ENCODE measurements at places on chromosomes 6 and 20.
A peak's percentile ranks its signal among the peaks of the same experiment; 100 is the strongest.

DNA sequence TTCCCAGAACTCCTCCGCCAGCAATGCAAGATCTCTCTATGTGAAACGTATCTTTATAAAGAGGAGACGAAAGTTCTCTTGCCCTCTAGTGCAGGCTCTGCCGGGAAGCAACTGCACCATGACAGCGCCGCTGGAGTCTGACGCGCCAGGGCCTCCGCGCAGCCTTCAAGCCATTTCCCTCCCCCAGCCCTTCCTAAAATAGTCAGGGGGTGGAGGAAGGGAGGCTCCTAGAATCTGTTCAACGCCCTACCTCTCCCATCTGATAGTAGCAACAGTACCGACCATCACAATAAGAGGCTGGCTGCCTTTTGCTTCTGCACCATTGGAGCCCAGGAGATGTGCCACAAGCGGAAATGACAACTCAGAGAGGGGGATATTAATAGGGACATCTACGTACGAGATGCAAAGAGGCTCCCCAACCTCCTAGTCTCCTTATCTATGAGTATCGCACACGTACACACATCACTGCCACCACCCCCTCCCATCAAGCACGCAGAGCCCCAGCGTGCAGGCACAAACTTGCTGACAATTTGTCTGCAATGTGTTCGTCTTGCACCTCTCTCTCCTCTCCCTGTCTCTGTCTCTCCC lies 1.0 kb downstream of the SYNE1 start:
- H3K4me1 ChIP-seq: peaks cover 4% of the 10 kb centered on the region
- peaks cover 48% of the 10 kb centered on the region for H3K27me3 ChIP-seq
- no peak overlapping the region for H3K27ac ChIP-seq
- H3K4me3 ChIP-seq: peak overlapping the region; percentile 79
- peak; percentile 66 for DNase-seq
- no peaks in the 10 kb centered on the region for H3K36me3 ChIP-seq

DNA sequence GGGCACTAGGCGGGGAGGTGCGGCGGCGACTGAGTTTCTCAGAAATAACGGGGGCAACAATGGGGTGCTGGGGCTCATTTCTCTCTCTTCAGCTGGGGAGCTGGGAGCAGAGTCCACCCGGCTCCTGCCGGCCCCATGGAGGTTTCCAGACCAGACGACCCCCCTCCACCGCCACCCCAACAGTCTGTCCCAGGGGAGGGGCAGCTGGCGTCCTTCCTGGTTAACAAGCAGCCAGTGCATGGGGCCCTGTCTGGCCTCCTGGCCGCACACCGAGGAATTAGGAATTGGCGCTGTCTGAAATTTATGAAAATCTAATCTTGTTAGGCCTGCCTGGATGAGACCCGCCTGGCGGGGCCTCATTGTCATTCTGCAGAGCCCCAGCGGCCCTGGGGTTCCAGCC lies 42.4 kb downstream of the PMEPA1 start:
- H3K27ac ChIP-seq: peak overlapping the region; percentile 74
- H3K4me1 ChIP-seq: peaks cover 15% of the 10 kb centered on the region
- H3K36me3 ChIP-seq: no peaks in the 10 kb centered on the region
- no peaks in the 10 kb centered on the region for H3K27me3 ChIP-seq

GRCh38 chr20:32945710-32946221 lies 58.5 kb downstream of the SUN5 start:
- no peak overlapping the region for H3K27ac ChIP-seq
- peak; percentile 77 for DNase-seq

GRCh38 chr6:150764334-150765066 lies 101.0 kb upstream of the MTHFD1L start:
- H3K4me3 ChIP-seq: no peak overlapping the region
- H3K27me3 ChIP-seq: no peaks in the 10 kb centered on the region
- no peak overlapping the region for H3K27ac ChIP-seq

DNA sequence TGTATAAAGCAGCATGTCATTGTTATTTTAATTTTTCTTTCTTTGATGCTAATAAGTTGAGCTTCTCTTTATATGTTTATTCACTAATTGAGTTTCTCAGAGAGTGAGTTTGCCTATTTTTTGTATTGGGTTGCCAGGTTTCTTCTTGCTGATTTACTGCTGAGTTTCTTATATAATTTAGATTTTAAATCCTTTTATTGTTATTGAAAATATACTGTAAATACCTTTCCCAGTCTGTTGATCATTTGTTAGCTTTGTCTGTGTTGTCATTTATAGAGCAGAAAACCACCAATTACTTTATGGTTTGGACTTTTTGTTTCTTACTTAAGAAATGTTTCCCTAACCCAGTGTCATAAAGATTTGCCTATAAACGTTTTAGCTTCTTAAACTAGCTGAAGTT lies 17.1 kb upstream of the RIMS4 start:
- H3K27ac ChIP-seq: no peak overlapping the region
- H3K4me3 ChIP-seq: no peak overlapping the region
- no peaks in the 10 kb centered on the region for H3K27me3 ChIP-seq
- DNase-seq: no peak
- H3K36me3 ChIP-seq: no peaks in the 10 kb centered on the region

GRCh38 chr6:47922391-47922790 lies 140.6 kb downstream of the OPN5 start:
- no peaks in the 10 kb centered on the region for H3K27me3 ChIP-seq
- no peak overlapping the region for H3K27ac ChIP-seq
- 0 out of 2 replicates have a peak, but pooled peaks cover 3% of the 10 kb centered on the region for H3K4me1 ChIP-seq
- H3K36me3 ChIP-seq: no peaks in the 10 kb centered on the region
- no peak overlapping the region for H3K4me3 ChIP-seq

GRCh38 chr6:155454008-155454407 lies 1.6 kb downstream of the NOX3 start:
- no peaks in the 10 kb centered on the region for H3K27me3 ChIP-seq
- H3K36me3 ChIP-seq: no peaks in the 10 kb centered on the region
- DNase-seq: no peak
- H3K4me3 ChIP-seq: no peak overlapping the region
- no peak overlapping the region for H3K27ac ChIP-seq
- peaks cover 9% of the 10 kb centered on the region for H3K4me1 ChIP-seq

- no peaks in the 10 kb centered on the region for H3K4me1 ChIP-seq
- H3K27ac ChIP-seq: no peak overlapping the region
- DNase-seq: no peak
- no peaks in the 10 kb centered on the region for H3K27me3 ChIP-seq
- H3K36me3 ChIP-seq: peaks cover 17% of the 10 kb centered on the region
Measured at GRCh38 chr6:73637404-73637803, 16.4 kb downstream of the SLC17A5 start.

DNA sequence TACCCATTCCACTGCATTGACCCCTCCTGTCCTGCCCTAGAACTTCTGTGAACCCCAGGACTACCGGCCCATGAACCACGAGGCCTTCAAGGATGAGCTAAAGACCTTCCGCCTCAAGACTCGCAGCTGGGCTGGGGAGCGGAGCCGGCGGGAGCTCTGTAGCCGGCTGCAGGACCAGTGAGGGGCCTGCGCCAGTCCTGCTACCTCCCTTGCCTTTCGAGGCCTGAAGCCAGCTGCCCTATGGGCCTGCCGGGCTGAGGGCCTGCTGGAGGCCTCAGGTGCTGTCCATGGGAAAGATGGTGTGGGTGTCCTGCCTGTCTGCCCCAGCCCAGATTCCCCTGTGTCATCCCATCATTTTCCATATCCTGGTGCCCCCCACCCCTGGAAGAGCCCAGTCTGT lies 8.7 kb downstream of the CDC25B start:
- H3K27me3 ChIP-seq: no peaks in the 10 kb centered on the region
- peaks cover 28% of the 10 kb centered on the region for H3K4me1 ChIP-seq
- H3K4me3 ChIP-seq: no peak overlapping the region
- no peak for DNase-seq
- no peak overlapping the region for H3K27ac ChIP-seq

- H3K4me1 ChIP-seq: peaks cover 15% of the 10 kb centered on the region
- H3K4me3 ChIP-seq: no peak overlapping the region
- H3K27me3 ChIP-seq: no peaks in the 10 kb centered on the region
- H3K27ac ChIP-seq: no peak overlapping the region
Measured at GRCh38 chr6:40037271-40037670, 103.0 kb upstream of the MOCS1 start.

DNA sequence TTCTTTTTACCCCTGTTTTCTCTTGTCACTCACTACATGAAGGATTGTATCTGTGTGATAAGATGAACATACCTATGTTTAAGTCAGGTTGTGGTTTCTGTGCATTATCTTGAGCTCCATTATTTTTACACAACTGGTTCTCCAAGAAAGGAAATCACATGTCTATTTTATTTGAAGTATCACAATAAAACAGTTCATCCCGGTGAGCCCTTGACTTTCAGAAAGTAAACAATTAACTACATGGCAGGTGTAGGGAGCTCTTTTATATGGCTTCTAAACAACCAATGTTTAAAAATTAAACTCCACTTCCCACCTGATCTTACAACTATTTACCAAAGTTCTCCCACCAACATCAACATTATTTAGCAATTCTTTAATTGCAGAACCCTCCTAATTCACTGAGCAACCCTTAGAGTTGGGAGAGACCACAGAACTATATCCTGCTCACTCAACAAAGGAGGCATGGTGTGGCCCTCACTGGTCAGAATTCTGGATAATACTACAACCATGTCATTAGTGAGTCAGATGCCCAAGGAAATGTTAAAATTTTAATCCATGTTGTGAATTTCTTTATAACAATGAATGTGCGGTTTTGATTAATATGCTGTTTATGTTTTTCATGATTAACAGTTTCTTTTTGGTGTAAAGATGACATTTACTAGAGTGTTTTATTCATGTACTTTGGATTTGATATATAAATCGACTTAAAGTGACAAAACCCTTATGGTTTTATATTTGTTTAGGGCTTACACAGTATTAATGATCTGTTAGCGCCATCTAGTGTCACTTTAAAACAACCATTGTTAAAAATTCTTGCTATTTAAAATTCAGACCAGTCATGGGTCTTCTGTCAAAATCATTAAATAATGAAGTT lies 50.0 kb upstream of the SCGN start:
- no peaks in the 10 kb centered on the region for H3K27me3 ChIP-seq
- H3K4me1 ChIP-seq: no peaks in the 10 kb centered on the region
- DNase-seq: peak; percentile 73
- H3K36me3 ChIP-seq: no peaks in the 10 kb centered on the region
- no peak overlapping the region for H3K27ac ChIP-seq

DNA sequence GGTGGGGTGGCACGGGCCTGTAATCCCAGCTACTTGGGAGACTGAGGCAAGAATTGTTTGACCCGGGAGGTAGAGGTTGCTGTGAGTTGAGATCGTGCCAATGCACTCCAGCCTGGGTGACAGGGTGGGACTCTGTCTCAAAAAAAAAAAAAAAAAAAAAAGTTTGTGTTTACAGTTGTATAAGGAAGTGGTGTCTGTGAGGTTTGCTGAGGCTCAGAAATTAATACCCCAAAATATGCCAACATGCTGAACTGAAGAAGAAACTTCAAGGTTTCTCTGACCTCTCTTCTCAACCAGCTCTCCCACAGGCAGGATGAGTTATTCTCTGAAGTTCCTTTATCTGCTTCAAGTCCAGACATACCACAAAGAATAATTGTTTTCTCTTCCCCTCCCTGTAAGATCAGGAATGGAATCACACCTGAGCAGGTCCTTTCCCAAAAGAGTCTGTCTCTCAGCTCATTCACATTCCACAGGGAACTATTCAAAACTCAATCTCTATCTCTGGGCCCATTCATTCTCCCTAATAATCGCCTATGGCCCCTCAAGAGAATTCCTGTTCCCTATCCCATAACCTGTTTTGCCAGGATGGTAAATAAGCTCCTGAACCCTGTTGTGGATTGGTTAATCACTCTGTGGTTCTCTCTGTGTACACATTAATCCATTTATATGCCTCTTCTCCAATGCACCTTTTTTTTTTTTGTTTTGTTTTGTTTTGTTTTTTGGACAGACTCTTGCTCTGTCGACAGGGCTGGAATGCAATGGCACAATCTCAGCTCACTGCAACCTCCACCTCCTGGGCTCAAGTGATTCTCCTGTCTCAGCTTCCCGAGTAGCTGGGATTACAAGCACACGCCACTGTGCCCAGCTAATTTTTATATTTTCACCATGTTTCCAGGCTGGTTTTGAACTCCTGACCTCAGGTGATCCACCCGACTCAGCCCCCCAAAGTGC lies 17.4 kb upstream of the KIFC1 start:
- no peak overlapping the region for H3K4me3 ChIP-seq
- DNase-seq: no peak
- H3K4me1 ChIP-seq: peaks cover 27% of the 10 kb centered on the region

DNA sequence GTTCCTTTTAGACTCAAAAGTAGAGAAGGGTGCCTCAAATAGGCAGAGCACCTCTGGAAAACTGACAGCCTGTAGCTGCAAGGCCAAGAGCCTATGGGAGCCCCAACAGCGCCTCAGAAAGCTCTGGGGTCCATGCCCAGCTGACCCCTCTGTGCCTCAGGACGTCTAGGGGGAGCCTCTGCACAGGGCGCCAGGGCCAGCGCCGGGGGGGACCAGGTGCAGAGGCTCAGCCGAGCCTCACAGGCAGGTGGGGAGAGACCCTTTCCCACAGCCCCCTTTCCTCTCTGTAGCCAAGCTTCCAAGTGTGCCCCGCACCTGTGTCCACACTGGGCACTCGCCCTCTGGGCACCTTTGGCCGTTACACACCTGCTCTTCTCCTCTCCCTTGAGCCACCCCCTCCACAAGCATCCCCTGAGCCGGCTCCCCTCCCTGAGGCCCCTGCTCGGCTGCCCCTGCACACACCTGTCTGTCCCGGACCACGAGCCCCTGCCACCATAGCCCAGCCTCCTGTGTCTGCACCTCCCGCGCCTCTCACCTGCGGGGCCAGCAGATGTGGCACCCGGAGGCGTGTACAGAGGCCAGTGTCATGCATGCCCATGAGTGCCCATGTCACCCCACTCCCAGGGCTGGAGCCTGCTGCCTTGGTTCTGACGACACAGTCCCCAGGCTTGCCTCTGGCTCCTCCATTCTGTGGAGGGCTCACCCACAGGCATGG lies 53.2 kb downstream of the GINS1 start:
- no peaks in the 10 kb centered on the region for H3K27me3 ChIP-seq
- H3K4me3 ChIP-seq: no peak overlapping the region
- peaks cover 5% of the 10 kb centered on the region for H3K36me3 ChIP-seq
- no peak overlapping the region for H3K27ac ChIP-seq
- no peak for DNase-seq
- no peaks in the 10 kb centered on the region for H3K4me1 ChIP-seq

DNA sequence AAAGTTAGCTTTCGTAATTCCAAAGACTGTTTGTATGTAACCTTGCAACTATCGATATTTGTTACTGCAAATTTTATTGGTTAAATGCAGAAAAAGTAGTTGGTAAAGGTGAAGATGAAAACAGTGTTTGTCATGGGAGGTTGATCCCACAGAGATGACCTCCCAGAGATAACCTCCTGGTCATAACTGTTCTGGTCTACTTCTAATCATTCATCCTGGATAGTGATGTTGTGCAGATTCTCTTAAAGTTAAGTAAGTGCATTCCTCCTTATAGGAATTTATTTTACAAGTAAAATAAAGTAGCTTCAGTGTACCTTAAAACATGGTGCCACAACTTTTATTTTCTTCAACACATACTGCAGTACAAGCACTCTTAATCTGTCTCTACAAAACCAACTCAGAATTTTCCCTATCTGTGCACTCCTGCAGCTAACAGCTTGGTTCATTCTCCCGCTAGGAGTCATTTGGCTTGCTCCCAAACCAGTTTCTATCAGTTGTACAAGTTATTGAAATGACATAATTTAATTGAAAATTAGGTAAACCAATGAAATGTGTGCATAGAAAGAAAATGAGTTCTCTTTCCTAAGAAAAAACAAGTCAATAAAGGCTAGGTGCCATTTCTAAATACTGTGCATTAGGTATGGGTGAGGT lies 19.2 kb downstream of the METTL24 start:
- DNase-seq: no peak
- H3K27ac ChIP-seq: no peak overlapping the region
- no peaks in the 10 kb centered on the region for H3K27me3 ChIP-seq
- H3K4me1 ChIP-seq: no peaks in the 10 kb centered on the region
- no peak overlapping the region for H3K4me3 ChIP-seq

Measured in GM23338 (cell line).